Stimulated activated CD8-positive, alpha-beta memory T cell treated with anti-CD3 and anti-CD28 coated beads, Interleukin-4, amount 100 ng/mL, for 1 hour (primary cell): ENCODE measurements at places on chromosomes 6 and 20.

DNA sequence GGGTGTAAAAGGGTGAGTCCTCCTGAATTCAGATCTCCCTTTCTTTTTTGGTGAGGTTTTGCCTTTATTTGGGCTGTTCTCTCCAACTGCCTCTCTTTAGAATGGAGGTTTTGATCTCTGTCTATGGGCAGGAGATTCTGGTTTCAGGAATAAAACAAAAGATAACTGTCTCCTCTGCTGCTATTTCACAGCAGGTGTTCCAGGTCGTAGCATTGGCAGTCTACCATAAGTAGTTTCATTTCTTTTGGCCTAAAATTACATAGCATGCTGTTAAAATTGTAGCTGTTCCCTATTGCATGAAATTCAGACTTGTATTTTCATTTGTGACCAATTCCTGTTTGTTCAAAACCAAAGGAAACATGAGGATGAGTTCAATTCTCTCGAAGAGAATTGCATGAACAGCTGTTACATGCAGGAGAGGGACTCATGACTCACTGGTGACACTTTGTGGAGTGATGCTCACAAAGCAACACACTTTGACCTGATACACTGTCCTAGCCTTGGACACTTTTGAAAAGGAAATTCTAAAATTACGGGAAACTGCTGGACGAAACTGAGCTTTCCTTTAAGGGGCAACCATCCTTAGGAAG lies 76.8 kb upstream of the SIRPG start:
- DNase-seq, result no peak

DNA sequence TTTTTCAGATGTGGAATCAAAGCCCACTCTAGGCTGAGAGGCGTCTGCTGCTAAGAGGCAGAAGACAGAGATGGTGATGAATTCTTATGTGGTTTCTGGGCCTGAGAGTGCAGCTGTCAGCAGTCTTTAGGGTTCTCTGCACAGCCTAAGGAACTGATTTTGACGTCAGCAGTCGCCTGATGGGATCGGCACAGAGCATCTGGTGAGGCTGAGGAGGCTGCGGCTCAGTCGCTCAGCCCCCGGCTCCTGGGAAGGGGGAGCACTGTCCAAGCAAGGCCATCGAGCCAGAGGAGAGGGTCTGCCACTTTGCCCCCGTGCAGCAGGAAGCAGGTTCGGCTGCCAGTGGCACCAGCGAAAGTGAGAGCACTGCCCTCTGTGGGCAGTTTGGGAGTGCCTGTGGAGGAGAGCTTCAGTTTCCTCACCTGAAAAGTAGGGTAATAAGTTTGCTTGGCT lies 92.5 kb downstream of the TCP11 start:
- DNase-seq, result no peak

DNA sequence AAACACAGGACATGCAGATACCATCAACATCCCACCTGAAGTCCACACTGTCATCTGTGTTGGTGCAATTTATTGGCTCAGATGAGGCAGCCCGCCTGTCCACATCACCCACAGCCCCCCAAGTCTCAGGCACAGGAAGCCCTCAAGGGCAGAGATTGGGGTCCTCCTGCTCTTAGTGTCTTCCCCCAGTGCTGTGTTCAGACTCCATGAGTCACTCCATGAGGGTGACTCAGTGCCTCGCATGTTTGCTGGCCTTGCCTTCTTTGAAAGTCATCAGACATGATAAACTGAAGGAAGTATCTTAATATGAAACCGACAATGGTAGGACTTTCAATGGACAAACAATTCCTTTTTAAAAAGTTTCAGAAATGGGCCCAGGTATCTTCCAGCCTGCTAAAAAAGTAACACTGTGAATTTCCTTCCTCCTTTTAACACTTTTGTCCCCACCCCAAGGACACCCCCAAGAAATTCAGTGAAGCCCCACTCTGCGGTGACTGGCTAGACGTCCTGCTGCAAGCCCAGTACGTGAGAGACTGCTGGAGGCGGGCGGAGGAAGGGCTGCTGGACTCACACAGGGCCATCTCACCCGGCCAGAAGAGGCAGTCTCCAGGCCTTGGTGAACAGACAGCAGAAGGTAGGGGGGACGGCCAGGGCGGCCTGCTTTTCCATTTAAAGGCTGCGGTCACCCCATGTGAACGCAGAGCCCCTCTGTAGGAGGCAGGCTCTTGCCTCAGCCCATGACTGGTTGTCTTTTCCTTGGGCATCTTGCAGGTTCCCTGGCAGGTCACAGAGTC lies 43.0 kb upstream of the KCNK16 start:
- DNase-seq, result no peak

DNA sequence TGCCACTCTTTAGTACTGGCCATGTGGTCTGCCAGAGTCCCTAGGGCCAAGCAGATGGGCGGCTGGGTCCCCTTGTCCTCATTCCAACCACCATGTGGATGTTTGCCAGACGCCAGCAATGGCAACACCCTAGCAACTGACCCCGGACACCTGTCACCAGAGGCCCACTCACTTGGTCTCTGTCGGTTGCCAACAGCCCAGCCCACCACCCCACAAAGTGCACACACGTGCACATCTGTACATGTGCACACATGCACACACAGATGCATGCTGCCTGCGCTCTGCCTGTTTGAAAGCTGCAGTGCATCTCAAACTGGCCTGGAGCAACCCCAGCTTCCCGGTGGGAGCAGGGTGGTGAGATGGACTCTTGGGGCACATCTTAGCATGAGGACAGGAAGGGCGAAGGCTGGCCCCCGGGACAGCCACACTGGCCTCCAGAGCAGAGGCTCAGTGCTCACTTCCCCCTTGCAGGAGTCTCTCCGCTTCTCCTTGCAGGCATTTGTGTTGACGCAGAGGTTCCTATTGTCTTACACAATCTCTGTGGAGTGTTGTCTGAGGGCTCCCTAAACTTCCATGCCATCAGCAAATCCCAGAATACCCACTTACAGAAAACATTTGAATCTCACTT lies 54.0 kb downstream of the PSMG4 start:
- no peak for DNase-seq

DNA sequence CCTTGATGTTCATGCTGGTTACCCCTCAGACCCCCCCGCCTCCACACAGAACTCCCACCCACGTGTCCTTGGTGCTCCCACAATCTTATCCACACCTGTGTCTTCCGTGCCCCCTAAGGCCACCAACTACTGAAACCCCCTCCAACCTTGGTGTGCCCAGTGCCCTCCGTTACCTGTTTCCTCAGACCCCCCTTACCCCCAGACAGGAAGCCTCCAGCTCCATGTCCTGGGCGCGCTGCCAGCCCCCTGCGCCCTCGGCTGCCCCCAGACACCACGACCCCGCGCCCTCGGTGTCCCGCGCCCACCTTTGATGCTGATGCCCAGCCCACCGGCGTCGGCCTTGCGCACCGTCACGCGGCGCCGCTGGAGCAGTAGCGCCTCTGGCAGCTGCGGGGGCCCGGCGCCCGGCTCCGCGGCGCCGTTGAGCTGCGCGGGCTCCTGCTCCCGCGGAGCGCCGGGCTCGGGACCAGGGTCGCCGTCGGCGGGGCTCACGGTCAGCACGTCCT lies 504 bp downstream of the SNTA1 start:
- no peak for DNase-seq

DNA sequence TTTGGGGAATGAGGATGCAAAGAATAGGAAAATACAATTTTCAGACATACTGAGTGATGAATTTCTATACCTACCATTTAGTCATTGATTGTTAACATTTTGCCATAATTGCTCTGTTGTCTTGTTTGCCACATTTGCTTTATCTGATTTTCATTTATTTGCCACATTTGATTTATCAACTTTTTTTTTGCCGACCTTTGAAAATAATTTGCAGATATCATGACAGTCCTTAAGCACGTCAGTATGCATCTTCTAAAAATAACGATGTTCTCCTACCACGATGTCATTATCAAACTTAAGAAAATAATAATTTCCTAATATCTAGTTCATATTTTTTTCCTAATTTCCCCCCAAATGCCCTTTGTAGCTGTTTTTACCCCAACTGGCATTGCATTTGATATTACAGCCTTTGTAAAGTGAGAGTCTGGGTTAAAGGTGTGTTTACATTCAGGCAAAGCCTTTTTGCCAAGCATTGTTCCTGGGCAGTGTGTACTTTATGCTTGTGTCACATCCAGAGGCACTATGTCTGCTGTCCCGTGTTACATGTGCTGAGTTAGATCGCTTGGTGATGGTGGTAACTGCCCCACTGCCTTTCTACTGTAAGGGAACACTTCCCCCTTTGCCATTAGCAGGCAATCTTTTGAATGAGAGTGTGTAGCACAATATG lies 26.4 kb downstream of the SEC23B start:
- DNase-seq, result no peak

- DNase-seq, result no peak
Measured at GRCh38 chr6:156425359-156426020, 351.7 kb upstream of the ARID1B start.

DNA sequence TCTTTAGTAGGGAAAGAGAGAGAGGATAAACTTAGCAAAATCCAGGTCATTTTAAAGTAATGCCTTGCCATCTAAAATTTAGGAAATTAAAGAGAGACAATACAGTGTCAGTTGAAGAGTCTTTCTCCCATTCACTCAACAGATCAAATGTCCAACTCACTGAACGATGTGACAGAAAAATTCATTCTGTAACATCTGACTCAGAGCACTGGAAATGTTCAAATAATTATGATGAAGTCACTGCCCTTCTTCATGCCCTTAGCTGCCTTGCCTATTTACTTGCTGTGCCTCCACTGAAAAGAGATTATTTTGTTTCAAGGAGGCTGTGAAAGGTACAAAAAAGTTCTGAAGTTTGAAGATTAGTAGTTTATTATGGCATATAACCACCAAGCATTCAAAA lies 434.8 kb downstream of the ADGRB3 start:
- DNase-seq, result no peak

DNA sequence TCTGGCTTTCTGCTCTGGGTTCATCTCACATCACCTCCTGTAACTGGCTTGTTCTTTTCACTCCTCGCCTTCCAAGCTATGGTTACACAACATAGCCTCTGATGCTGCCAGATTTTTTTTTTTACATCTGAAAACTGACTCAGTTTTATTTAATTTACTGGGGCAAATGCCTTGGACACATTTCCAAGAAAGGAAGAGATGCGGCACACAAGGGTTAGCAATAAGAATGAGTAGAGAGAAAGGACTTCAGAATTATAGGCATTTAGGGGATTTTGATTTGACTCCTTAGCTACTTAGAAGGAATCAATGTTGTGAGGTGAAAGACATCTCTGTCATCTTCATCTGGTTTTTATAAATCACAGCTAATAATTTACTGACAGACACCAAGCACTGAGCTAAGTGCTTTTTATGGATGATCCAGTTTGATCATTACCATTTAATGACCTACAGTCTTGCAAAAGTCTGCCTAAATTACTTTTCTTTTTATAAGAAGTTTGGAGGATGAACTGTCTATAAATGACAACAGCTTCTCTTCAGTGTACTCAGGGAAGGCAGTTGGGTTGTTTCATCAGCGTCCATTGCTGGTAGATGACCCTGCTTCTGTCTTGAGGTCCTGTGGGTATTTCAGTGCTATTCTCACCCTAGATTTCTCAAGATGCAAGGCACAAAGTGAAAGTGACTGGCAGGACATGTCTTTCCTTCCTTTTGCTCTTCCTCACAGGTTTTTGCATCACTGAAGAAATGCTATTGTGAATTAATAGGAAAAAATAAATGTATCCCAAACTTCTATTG lies 31.1 kb downstream of the LAMA4 start:
- no peak for DNase-seq

- no peak for DNase-seq
Measured at GRCh38 chr6:91081452-91082067, 494.7 kb upstream of the MAP3K7 start.

GRCh38 chr6:85452441-85452881 lies 2.6 kb downstream of the NT5E start:
- no peak for DNase-seq

DNA sequence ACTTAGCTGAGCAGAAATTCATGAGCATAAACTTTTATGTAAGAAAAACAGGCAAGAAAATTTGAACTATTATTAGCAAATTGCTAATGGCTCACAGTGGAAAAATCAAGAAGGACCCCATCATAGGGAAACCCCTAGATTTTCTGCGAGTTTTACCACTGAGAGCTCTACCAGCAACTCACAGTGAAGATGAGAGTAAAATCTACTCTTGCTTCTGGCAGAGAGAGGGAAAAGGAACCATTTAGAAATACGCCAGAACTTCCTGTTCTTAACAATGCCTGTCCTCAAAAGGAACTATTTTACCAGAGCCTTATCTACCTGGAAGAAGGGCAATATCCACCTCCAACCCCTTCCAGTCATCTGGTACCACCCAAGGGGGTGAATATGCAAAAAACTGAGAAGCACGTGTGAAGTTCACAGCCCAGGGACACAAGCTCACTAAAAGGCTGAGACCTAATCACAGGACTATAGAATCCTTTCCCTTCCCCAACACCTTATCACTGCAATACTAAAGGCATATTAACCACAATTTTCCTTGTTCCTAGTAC lies 34.4 kb upstream of the ASF1A start:
- no peak for DNase-seq

DNA sequence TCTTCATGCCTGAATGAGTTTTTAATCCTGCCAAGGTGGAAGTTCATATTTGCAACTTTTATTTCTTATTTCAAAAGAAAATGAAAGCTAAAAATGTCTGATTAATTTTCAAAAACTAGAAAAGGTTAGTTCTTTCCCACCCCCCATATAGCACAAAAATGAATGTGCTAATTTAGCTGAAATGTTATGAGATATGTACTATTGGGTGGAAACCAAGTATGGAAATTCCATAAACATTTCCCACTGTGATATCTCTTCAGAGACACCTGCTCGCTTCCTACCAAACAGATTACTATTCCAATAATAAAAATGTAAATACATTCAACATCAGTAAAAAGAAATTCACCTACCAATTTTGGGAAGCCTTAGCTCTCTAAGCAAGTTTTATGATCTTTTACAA lies 678.6 kb upstream of the ID4 start:
- DNase-seq, result no peak

DNA sequence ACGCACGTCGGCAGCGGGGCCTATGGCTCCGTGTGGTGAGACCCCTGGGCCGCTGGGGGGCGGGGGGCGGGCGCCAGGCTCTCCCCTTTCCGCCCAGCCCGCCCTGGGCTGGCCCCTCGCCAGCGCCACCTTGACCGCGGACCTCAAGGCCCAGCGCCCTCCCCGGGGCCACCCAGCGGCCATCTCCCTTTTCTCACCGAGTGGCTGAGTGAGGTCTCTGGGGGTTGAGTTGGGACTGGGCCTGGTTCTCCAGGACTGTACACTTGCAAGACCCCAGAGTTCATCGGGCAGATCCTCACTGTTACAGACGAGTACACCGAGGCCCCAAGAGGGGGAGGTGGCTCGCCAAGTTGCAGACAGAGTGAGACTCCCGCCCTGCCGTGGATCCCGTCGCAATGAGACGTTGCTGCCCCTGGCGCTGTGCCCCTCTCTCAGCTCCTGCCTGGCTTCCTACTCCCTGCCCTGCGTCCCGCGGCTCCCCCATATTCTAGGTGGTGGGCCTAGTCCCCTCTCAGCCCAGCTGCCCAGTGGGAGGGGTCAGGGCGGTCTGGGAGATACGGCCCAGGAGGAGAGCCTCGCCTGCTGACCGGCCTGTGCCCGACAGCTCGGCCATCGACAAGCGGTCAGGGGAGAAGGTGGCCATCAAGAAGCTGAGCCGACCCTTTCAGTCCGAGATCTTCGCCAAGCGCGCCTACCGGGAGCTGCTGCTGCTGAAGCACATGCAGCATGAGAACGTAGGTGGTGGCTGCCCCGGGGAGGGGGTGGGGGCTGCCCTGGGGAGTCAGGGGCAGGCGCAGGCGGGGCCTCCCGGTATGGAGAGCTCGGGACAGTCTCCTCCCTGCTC lies 576 bp downstream of the MAPK13 start:
- DNase-seq, result no peak
